ENCODE measurements at places on chromosomes 11 and 22. TPM values are rescaled to one million over a fixed set of nuclear protein-coding genes. Genes with fewer than 3 reads are reported as not detected.

- H3K4me1 ChIP-seq: no peaks in the 10 kb centered on the region
- H3K27me3 ChIP-seq: no peaks in the 10 kb centered on the region
- H3K4me3 ChIP-seq: no peak overlapping the region
These were observed 977.6 kb downstream of the BRD1 start for GRCh38 chr22:48849963-48850657.

DNA sequence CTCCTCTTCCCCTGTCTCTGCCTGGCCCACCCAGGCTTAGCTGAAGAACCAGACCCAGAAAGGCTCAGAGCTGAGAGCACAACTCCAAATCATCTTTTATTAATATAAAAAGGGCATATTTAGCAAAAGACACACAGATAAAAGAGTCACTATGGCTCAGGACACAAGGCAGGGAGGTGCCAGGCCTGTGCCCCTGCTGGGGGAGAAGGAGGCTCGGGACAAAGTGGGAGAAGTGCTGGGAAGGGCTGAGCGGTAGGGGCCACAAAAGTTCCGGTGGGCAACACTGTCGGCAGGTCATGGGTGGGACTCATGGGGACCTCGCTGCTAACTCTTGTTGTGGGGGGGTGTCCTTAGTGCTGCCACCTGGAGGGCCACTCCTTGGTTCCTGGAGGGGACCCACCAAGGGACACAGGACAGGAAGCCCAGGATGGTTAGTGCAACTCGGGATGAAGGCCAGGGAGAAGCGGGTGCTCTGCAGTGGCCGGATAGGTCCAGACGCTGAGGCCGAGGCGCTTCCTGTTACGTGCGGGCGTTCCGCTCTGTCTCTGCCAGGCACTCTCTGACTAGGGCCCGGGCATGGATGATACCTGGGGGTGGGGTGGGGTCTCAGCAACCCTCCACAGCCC, 1.4 kb upstream of the PITPNM1 start:
- H3K4me3 ChIP-seq: peak overlapping the region; percentile 84
- DNase-seq: no peak
- H3K27ac ChIP-seq: peak overlapping the region; percentile 98
- no peaks in the 10 kb centered on the region for H3K36me3 ChIP-seq

DNA sequence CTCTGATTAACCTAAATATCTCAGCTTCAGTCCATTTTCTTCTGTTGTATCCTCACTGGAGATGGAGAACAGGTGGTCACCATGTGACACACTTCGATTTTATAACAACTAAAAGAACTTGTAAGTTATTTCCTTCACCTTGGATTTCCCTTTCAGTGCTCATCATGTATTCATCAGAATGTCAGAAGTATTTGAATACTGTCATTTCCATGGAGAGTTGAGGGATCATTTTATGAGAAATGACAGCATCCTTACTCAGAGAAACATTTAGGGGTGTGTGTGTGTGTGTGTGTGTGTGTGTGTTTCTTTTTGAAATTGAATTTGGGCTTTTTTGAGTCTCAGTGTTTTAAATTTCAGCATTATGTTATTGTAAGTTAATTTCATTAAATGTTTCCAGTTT, 205.8 kb downstream of the ARHGAP42 start:
- H3K4me1 ChIP-seq: peaks cover 17% of the 10 kb centered on the region
- DNase-seq: no peak
- H3K4me3 ChIP-seq: no peak overlapping the region
- H3K27ac ChIP-seq: no peak overlapping the region

DNA sequence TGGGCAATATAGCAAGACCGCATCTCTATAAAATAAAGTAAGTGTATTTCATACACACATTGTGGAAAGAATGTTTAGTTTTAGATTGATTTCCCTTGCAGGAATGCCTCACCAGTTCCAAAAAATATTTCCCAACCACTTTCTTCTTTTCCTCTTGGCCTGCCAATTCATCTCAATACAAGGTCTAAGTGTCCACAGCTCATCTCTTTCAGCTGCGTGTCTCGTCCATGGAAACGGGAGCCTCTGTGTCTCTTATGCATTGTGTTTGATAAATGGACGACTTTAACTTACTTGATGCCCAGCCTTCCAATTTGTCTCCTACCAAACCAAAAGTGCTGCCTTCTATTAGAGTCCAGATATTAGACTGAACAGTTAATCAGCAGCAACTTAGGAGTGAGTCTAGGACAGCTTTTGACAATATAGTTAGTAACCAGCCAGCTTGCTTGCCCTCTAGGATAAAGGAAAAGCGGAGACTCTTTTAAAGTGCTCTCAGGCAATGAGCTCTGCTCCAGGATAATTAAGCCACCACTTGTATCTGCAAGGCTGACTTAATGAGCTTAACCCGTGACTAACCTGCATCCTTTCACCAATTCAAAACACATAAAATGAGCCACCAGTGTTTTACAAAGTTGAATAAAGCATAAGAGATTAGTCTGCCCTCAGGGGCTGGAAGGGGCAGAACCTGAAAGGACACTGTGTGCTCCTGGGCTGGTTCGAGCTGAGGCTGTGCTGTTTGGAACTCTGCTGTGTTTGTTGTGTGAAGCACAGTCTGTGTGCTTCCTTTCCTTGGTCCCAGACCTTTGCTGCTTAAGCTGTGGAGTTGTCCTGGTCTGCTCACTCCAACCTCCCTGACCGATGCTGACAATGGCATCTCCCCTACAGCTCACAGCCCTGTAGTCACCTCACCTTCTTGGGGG, 27.5 kb downstream of the FBXO7 start:
- no peak for DNase-seq
- peaks cover 14% of the 10 kb centered on the region for H3K36me3 ChIP-seq
- no peaks in the 10 kb centered on the region for H3K4me1 ChIP-seq
- H3K27me3 ChIP-seq: no peaks in the 10 kb centered on the region
- H3K27ac ChIP-seq: no peak overlapping the region

DNA sequence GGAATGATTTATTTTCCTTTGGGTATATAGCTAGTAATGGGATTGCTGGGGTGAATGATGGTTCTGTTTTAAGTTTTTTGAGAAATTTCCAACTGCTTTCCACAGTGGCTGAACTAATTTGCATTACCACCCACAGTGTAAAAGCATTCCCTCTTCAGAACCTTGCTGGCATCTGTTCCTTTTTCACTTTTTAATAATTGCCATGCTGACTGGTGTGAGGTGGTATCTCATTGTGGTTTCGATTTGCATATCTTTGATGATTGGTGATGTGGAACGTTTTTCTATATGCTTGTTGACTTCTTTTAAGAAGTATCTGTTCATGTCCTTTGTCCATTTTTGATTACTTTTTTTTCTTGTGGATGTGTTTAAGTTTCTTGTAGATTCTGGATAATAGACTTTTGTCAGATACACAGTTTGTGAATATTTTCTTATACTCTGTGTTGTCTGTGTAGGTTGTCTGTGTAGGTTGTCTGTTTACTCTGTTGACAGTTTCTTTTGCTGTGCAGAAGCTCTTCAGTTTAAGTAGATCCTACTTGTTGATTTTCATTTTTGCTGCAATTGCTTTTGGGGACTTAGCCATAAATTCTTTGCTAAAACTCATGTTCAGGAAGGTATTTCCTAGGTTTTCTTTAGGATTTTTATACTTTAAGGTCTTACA, 291.8 kb upstream of the DDI1 start:
- no peak for DNase-seq
- no peaks in the 10 kb centered on the region for H3K4me1 ChIP-seq
- H3K4me3 ChIP-seq: no peak overlapping the region
- no peaks in the 10 kb centered on the region for H3K27me3 ChIP-seq
- H3K27ac ChIP-seq: no peak overlapping the region

GRCh38 chr11:71238941-71239340, 13.4 kb downstream of the SHANK2 start:
- no peak overlapping the region for H3K27ac ChIP-seq
- H3K36me3 ChIP-seq: no peaks in the 10 kb centered on the region
- no peak for DNase-seq

- H3K4me1 ChIP-seq: no peaks in the 10 kb centered on the region
- no peak overlapping the region for H3K27ac ChIP-seq
- peaks cover 3% of the 10 kb centered on the region for H3K27me3 ChIP-seq
- H3K4me3 ChIP-seq: no peak overlapping the region
- H3K36me3 ChIP-seq: no peaks in the 10 kb centered on the region
These were observed 29.3 kb upstream of the NFAM1 start for GRCh38 chr22:42461511-42461910.

- H3K27ac ChIP-seq: no peak overlapping the region
- H3K4me3 ChIP-seq: no peak overlapping the region
- peaks cover 4% of the 10 kb centered on the region for H3K4me1 ChIP-seq
These were observed 99.3 kb upstream of the SYT13 start for GRCh38 chr11:45385423-45385822.

Gene PKDREJ
- not detected for total RNA-seq

Gene UPK3A
- not detected for total RNA-seq
